CD4-positive, alpha-beta T cell treated with Interleukin-4 for 4 hours (primary cell): ENCODE measurements at places on chromosomes 2 and 18.

GRCh38 chr2:47457268-47457667, 54.3 kb downstream of the MSH2 start:
- DNase-seq = no peak

DNA sequence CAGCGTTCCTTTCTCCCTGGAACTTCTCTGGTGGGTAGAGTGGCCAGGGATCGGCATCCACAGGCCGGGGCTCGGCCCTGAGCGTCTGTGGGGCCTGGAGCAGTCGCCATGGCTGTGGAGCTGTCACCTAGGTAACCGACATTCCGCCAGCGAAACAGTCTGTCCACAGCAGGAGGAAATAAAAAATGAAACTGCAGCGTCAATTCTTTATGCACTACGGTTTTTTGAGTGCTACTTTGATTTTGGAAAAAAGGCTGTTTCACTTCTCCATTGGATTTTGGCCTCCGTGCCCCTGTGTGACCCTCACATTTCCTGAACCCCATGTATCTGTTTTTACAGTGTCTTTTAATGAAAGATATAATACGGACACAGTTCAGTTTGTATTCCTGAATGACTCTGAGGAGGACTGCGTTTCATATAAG, 163.4 kb downstream of the LDLRAD4 start:
- peak; percentile 72 for DNase-seq

GRCh38 chr2:83364264-83364663, 1094.8 kb downstream of the SUCLG1 start:
- DNase-seq = no peak

- DNase-seq = no peak
These were observed 41.3 kb upstream of the CHMP1B start for GRCh38 chr18:11809895-11810294.

DNA sequence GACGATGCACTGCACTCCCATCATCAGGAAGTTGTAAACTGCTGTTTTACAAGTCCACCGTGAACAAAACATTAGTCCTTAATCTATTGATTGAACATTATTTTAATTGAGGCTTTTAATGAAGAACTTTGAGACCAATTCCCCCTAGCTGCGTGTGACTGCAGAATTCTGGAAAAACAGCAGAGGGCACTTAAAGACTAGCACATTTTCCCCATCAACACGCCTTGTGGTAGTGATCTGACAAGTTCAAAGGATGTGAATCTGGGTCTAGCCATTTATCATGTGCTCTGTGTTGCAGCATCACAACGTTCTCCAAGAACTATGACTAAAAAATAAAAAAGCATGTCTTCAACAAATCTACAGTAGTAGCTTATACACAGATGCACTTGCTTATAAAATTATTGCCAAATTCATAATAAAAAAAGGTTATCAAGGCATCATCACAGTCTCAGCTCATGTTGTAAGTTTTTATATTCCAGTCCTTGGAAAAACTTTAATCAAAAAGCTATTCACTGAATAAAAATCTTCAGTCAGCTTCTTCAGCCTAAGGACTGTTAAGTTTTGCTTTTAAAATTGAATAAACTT, 35.8 kb downstream of the SKOR2 start:
- DNase-seq = no peak

- peak; percentile 22 for DNase-seq
These were observed 138.4 kb downstream of the EIPR1 start for GRCh38 chr2:3238951-3239841.

DNA sequence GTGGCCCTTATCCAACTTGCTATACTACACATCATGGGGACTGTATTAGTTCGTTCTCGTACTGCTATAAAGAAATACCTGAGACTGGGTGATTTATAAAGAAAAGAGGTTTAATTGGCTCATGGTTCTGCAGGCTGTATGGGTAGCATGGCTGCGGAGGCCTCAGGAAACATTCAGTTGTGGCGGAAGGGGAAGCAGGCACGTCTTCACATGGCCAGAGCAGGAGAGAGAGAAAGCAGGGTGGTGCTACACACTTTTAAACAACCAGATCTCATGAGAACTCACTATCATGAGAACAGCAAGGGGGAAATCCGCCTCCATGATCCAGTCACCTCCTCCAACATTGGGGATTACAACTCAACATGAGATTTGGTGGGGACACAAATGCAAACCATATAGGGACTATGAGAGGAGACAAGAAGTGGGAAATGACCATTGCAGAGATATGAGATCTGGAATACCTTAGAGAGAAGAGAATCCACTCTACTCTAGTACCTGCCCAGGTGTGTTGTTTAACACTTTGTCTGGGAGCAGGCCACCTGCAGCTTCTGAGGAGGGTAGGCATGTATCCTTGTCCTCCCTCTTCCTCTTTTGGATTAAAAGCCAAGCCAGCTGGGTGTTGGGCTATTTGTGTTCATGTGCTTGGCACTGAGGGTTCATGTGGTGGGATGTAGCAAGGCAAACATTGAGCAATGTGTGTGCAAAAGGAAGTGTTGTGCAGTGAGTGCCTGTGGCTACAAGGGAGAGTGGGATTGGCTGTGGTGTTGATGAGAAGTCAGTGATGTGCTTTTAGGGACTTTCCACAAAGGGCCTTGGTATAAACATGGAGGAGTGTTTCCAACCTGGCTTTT, 22.8 kb downstream of the TTLL4 start:
- peak; percentile 30 for DNase-seq

GRCh38 chr2:127594116-127594591, 51.8 kb upstream of the GPR17 start:
- no peak for DNase-seq

- peak; percentile 20 for DNase-seq
These were observed 194.2 kb upstream of the PKDCC start for GRCh38 chr2:41853427-41854191.

DNA sequence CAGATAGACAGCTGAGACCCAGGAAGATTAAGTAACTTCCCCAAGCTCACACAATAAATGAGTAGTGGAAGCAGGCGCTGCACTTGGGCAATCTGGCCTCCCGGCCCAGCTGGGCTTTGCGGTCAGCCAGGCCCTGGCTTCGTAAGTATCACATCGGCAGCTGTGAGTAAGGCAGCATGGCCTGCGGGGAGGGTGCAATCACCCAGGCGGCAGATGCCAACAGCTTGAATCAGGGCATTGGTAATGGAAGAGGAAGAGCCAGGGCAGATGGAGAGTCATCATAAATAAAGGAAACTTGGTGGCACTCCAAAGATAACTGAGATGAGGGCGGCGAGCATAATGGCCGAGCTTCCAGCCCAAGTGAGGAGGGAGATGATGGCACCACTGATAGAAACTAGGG, 217.9 kb upstream of the PID1 start:
- no peak for DNase-seq

GRCh38 chr2:220422676-220423075, 795.2 kb downstream of the SLC4A3 start:
- DNase-seq = no peak

GRCh38 chr2:140808820-140809219, 1322.0 kb downstream of the LRP1B start:
- no peak for DNase-seq

GRCh38 chr2:196239622-196240587, 68.5 kb upstream of the STK17B start:
- peak; percentile 90 for DNase-seq
